ENCODE measurements at places on chromosomes 11 and 22.

- DNase-seq: no peak
Observed at GRCh38 chr11:60348116-60348515, 21.1 kb downstream of the MS4A6E start.

DNA sequence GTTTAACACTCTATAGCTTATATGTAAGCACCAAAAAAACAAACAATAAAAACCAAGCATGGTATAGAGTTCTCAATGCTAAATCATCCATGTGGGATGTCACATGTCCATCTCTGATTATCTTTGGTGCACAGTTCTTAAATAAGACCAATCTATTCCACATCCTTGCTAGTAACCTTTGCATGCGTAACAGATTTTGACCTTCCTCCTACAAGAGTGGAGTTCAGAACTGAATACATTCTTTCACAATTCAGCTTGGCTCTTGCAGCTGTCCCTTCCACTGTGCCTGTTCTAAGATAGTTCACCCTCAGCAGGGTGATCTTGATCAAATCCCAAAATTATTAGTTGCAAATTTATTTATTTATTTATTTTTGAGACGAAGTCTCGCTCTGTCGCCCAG, 21.1 kb downstream of the PRR14L start:
- no peak for DNase-seq

- DNase-seq: peak; percentile 12
Observed at GRCh38 chr11:76768088-76768908, 14.9 kb upstream of the TSKU start.

DNA sequence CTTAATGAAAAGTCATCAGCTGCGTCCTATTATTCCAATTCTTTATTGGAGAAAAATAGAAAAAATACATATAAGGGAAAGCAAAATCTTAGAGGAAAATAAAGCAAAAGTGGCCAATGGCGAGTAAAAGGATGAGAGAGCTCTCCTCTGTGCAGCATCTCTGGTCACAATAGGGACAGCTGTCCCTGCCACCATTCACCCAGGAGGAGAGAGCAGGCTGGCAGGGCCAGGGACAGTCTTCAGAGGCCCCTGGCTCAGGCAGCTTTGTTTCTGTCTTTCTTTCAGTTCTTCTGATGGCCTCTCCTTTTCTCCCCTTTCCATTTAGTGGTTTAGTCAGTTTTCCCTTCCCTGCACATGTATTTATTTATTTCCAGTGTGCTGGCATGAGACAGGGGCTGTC, 941.3 kb downstream of the NTM start:
- DNase-seq: no peak

DNA sequence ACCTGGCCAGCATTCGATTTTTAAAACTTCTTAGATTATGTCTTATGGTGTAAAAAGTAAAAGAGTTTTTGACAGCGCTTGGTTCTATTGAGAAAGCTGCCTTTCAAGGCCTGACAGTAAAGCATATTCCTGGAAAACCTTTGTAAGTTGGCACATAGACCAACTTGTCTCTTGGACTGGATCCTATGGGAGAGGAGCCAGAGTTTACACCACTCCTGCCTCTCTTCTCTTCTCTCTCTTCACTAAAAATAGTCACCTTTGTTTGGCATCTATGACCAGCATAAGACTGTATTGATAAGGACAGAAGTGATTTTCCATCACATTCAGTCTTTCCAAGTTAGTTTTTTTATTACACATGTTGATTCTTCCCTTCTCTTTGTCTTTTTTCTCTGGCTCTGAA, 33.7 kb downstream of the CSRP3 start:
- DNase-seq: no peak

DNA sequence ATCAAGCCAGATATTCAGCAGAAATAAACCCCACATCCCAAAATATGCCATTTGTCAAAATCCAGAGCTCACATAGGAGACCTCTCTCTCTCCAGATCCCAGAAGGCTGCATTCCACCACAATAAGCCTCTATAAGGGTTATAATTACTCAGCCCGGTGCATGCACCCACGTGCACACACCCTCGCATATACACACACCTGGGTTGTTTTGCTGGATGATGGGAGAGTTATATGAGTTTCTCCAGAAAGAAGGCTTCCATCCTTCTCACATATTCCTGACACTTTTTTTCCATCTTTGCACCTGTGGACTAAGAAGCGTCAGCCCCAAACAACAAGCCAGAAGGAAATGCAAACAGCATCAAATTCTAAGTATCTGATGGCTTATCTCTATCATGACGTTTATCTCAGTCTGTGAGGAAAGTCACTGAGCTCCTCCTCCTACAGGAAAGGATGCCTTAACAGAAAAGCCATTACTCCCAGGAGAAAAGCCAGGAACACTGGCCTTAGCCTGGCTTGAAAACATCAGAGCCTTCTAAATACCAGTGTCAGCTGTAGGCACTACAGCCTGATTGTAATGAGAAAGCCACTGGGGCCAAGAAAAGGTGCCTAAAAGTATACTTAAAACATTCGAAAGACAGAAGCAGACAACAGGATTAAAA, 253.2 kb downstream of the LARGE1 start:
- DNase-seq: no peak

- DNase-seq: no peak
Observed at GRCh38 chr22:23898006-23898974, 4.1 kb downstream of the MIF start.

DNA sequence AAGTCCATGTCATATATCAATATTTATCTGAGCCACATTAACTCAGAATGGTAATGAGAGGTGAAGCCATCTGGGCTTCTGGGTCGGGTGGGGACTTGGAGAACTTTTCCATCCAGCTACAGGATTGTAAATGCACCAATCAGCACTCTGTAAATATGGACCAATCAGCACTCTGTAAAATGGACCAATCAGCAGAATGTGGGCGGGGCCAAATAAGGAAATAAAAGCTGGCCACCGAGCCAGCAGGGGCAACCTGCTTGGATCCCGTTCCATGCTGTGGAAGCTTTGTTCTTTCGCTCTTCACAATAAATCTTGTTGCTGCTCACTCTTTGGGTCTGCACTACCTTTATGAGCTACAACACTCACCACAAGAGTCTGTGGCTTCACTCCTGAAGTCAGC, 253.4 kb downstream of the JRKL start:
- DNase-seq: no peak

DNA sequence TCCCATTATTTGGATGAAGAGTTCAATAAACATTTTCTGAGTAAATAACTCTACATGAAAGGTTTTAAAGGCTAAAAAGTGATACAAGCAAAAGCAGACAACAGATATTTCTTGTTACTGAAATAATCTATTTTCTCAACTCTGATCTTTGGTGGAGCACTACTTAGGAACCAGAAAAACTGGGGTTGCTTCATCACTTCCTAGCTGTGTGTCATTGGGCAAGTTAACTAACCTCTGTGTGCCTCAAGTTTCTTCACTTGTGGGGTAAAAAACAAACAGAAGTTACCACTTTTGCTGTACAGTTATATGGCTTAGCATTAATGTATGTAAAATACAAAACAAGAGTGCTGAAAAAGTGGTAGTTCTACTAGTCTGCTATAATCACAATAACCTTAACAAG, 5.6 kb downstream of the MAPK1 start:
- no peak for DNase-seq

DNA sequence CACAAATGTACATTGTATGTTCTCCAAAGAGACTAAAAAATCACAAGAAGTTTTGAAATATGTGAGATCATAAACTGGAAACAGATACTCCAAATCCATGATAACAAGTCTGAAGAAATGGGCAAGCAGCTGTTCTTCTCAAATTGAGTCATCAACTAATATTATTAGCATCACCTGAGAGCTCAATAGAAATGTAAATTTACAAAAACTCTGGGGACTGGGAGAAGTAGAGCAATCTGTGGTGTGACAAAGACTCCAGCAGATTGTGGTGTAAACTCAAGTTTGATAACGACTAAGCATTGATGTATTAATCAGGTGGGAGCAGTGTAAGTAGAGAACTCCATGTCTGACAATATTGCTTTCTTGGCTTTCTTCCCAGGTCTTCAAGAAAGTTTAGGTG, 53.2 kb downstream of the GLYATL1 start:
- no peak for DNase-seq

- DNase-seq: peak; percentile 94
Observed at GRCh38 chr22:46352691-46353386, 17.3 kb downstream of the TRMU start.

DNA sequence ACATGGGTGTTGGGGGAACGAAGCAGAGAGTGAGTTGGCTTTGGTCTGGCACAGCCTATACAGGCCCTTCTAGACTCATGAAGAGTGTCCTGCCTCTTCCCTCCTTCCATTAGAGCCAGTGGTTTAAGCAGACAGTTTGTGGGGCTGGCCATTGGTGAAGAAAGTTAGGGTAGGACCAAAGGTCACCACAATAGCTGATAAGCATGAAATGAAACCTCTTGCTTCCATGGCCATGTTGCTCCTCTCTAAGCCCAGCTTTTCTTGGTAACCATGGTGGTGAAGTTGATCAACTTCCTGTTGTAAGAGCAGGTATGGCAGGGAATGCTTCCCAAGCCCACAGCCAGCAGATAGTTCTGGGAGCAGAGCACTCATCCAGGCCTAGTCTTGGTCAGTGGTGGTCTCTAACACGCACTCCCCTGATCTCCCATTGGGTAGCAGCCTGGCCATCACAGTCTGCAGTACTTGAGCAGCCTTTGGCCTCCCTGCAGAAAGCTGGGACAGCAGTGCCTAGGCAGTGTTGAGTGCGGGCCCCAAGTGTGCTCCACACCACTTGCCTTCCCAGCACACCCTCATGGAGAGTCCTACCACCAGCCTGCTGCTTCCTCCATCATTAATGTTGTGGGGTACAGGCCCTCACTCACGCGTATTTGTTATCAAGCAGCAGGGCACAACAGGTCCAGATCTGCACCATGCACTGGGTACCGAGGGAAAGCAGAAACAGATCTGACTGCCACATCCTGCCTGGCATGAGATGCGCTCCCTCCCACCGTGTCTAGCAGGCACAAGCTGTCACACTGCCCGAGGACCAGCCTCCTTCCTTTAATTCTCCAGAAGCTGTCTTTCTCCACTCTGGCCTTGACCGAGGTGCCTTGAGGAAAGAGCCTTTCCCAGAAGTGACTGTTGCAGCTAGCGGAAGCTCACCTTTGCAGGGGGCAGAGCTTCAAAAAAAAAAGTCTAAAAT, 65.8 kb upstream of the SUSD2 start:
- no peak for DNase-seq

- peak; percentile 30 for DNase-seq
Observed at GRCh38 chr22:45911601-45912271, 65.2 kb downstream of the WNT7B start.

DNA sequence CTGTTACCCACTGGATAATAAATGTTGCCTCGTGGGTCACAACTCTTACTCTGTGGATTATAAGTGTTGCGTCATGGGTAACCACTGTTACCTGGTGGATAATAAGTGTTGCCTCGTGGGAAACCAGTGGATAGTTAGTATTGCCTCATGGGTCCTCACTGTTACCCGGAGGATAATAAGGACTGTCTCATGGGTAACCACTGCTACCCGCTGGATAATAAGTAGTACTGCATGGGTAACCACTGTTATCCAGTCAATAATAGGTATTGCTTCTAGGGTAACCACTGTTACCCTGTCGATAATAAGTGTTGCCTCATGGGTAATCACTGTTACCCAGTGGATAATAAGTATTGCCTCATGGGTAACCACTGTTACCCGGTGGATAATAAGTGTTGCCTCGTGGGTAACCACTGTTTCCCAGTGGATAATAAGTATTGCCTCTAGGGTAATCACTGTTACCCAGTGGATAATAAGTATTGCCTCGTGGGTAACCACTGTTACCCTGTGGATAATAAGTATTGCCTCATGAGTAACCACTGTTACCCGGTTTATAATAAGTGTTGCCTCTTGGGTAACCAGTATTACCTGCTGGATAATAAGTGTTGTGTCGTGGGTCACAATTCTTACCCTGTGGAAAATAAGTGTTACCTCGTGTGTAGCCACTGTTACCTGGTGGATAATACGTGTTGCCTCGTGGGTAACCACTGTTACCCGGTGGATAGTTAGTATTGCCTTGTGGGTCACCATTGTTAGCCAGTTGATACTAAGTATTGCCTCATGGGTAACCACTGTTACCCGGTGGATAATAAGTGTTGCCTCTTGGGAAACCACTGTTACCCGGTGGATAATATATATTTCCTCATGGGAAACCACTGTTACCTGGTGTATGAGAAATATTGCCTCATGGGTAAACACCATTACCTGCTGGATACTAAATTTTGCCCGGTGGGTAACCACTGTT, 15.7 kb upstream of the NXPE4 start:
- no peak for DNase-seq

DNA sequence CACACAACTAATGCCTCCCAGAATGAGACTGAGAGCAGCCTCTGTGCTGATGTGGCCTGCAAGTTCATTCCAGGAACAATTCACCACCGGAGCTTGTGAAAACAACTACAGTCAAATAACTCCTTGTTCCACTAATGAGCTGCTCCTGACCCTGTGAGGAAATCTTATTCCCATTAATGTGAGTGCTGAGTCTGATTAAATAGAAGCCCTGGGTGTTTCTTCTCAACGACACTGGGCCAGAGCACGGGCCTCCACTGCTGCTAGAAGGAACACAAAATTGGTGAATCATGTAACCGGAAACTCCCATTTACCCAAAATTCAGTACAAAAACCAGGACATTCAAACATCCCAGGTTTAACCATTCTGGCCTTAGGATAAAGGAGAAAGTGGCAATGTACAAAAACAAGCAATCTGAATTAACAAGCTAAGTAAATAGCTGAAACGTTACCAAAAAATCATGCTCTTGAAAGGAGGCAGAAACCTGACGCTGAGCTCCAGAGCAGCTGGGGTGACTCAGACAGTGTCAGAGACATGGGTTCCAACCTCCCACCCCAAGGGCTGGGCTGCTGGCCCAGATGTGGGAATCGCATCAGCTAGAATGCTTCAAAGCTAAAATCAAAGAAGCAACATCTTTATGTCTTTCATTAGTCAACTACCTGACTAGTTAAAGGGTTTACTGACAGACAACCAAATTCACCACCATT, 26.7 kb downstream of the SERGEF start:
- DNase-seq: no peak

- DNase-seq: no peak
Observed at GRCh38 chr11:27291954-27292636, 70.9 kb downstream of the CCDC34 start.

- no peak for DNase-seq
Observed at GRCh38 chr22:31398231-31398630, 1.2 kb upstream of the DRG1 start.

GRCh38 chr22:48783821-48784266, 1043.8 kb downstream of the BRD1 start:
- no peak for DNase-seq

DNA sequence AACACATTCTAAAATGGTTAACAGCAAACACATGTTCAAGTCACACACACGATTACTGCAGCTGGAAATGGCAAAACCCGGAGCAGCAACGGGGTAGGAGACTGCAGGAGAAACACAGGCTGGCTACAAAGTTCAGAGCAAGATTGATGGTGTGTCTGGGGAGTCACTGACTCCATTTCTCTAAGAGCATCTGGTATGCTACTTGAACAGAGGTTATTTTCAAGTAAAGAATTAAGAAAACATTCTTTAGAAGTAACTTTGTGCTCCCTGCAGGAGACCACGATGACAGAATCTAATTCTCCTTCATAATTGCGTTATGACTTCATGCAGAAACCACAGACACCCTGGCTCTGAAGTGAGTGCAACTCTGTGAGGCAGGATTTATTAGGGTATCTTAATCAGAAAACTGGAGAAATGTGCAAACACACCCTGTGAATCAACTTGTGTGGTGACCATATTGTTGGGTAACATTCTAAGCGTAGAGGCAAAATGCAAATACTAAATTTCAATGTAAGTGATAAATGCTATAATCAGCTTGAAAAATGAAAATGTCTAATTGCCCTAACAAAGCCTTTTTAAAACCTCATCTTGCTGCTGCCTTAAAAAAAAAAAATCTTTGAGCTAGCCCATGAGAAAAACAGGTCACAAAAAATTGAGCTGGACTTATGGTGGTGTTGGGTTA, 303.0 kb downstream of the CADM1 start:
- no peak for DNase-seq

- DNase-seq: peak; percentile 5
Observed at GRCh38 chr11:77411717-77412441, 62.0 kb downstream of the PAK1 start.
